ENCODE measurements at places on chromosomes 5 and 9.

DNA sequence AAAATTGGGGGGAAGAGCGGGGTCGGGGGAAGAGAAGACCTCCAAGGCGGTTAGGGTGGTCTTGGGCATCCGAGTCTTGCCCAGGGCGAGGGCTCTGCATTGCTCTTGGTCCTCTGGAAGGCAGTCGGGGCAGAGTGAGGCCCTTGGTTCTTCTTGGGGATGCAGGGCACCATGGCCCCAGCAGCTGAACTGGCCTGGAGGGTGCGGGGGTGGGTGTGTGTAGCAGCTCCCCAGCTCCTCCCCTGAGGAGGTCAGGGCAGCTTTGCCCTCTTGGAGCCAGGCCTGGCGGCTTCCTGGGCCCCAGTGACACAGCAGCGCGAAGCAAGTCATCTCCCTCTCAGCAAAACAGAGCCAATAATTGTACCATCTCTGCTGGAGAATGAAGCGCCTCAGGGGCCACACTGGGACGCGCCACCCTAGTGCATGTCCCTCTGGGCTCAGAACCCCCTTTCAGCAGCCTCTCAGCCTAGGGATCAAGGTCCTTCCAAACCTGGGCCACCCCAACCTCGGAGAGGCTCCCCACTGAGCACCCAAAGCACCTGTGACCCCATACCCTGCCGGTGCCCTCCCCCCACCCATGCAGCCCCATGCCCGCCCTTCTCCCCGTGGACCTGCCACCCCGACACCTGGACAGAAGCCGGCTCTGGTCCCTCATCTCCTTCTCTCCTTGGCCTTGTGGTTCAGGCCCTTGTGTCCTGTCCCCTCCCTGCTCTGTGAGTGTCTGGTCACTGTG lies 10.4 kb upstream of the RXRA start:
- DNase-seq: no peak

GRCh38 chr9:126419475-126419874 lies 92.8 kb downstream of the MVB12B start:
- no peak for DNase-seq

DNA sequence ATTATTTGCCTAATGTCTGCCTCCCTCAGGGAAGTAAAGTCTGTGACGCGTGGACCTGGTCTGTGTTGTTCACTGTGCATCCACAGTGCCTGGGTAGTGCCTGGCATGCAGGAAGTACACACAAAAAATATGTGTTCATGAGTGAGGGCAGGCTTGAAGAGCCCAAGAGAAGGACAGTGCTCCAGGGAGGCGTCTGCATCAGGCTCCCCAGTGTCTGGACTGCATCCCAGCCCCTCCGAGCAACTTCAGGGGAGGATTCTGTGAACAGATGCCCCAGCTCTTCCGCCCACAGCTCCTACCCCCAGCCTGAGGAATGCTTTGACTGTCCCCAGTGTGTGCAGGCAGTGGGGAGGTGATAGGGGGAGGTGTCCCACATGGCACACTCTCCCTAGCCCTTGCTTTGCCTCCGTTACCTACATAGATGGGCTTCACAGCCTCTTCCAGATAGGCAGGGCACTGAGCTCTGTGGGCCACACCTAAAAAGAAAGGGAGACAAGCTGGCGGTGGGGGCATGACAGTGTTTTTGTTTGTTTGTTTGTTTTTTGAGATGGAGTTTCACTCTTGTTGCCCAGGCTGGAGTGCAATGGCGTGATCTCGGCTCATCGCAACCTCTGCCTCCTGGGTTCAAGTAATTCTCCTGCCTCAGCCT lies 25.4 kb downstream of the IRF1 start:
- no peak for DNase-seq

- no peak for DNase-seq
Observed at GRCh38 chr9:121227862-121228261, 26.2 kb upstream of the RAB14 start.

DNA sequence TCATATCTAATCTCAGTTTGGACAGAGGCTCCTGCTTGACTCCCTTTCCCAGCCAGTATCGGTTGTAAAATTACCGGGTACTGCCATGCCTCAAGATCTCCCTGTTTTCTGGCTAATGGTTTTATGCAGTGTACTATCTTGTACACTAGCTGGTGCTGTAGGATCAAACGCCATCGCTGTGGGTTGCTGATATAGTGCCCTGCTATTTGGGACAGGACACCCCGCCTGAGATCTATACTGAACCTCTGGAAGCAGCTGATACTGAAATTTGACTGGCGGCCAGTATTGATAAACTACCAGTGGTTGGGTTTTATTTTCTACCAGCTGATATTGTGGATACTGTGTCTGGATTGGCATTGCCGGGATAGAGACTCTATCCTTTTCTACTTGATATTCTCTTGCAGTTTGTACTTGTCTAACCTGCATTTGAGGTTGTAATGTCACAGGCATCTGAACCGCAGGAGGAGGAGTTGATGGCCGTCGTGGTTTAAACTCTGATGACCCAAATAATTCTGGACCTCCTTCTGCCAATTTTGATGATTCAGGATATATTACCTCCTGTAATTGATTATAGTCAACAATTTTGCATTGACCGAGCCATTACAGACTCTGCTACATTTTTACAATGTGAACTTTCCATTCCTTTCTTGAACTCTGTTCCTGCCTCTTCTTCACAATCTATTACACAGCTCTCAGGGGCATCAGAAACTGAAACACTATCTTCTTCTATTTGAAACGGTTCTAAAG lies 112.5 kb upstream of the LARP1 start:
- DNase-seq: no peak

DNA sequence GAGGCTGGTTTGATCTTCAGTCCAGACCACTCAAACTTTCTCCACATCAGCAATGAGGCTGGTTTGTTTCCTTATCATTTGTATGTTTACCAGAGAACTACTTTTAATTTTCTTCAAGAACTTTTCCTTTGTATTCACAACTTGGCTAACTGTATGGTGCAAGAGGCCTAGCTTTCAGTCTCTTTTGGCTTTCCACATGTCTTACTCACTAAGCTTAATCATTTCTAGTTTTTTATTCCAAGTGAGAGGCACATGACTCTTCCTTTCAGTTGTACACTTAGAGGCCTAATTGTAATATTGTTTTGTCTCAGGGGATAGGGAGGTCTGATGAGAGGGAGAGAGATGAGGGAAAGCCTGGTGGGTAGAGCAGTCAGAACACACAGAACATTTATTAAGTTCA lies 554.0 kb upstream of the ARRDC3 start:
- no peak for DNase-seq

DNA sequence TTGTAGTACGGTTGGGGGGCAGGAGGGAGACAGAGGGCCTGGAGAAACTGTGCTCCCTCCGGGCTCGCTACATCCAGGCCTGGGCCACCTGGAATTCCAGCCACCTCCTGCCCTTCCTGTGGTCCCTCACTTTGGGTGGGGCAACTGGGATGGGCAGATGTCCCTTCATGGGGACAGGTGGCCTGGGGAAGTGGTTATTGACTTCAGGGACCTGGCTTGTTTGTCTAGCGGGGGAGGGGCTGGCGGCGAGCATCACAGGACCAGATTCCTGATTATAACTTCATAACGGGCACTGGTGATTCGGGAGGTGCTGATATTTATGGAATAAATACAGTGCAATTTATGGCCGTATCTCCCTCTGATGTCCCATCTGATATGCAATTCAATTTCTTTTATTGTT lies 20.1 kb upstream of the LAMC3 start:
- DNase-seq: no peak

Data from activated T-helper 1 cell treated with anti-CD3 and anti-CD28 coated beads, Interleukin-2, amount 50 U/mL, for 16 hours (primary cell).